ENCODE measurements at places on chromosomes 3 and 15.

DNA sequence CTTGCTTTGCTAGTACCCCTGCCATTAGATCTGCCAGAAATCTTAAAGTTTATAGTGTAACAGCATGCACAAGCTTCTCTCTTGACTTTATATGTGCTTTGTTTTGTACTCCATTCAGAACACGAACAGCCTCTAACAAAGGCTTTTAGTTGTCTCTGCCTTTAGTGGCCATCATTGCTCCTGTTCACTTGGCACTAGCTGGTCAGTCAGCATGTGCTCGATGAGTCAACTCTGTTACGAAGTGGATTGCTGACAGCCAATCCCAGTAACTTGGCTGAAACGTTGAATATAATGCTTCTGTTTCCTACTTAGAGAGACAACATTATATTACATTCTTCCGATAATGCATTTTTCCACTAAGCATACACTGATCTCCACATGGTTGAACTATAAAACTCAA is 349.2 kb downstream of the NAALADL2 start:
- DNase-seq = no peak

- no peak for DNase-seq
Measured at GRCh38 chr15:44144992-44145391, 50.1 kb downstream of the FRMD5 start.

DNA sequence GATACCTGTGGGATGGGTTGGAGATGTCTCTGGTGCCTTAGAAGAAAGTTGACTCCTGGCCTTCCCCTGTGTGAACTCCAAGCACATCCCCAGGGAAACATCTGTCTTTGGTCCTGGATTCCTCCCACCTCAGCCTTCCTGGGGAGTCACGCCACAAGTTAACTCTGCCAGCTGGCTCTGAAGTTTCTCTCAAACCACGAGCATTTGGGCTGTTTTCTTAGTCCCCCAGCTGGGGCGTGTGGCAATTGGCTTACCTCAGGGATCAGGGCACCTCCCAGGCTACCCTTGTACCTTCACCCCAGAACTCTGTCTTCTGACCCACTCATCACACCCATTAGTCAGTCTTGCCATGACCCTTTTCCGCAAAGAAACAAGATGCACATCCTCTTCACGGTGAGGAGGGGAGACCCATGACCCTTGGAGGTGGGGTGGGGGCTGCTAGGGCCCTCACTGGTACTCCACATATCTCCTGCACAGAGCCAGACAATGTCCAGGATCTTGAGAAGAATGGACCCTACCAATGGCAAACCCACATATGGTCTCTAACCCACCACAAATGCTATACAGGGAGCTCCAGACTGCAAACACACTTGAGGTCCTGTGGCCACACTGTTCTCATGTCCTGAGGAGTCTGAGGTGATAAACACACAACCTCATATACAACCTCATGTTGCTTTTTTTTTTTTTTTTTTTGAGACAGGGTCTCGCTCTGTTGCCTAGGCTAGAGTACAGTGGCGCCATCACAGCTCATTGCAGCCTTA is 3.9 kb downstream of the NEIL1 start:
- DNase-seq = no peak

GRCh38 chr15:53569751-53570480 is 189.5 kb downstream of the WDR72 start:
- DNase-seq = no peak

GRCh38 chr3:150743508-150743907 is 19.5 kb downstream of the SIAH2 start:
- DNase-seq = no peak

GRCh38 chr3:103089758-103090157 is 654.9 kb downstream of the ZPLD1 start:
- DNase-seq = no peak

DNA sequence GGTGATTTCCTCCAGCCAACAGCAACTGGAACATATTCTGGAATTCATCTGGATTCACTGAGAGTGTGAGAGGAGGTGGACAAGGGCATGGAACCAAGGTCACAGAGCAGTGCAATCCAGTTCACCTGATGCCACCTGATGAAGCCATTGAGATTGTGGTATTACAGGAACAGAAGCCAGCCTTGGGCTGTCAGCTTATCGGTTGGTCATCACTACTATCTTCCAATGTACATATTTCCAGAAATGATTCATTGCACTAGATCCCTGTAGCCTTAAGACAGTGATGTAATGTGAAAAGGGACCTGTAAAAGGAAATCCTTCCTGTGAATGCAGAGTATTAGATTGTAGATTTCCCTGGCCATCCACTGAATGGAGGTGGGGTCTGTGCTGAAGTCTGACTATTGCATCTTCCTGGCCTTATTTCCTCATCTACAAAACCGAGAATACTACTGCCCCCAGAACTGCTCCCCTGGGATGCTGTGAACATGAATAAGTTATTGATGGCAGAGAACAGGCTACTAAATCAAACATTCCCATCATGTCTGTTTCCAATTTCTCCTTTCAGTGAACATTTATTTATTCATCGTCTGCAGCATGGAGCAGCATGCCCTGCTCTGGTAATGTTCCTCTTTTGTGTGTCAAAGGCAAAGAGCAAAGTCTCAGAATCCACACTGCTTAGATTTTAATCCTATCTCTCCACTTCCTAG is 47.4 kb upstream of the TPM1 start:
- DNase-seq = no peak

DNA sequence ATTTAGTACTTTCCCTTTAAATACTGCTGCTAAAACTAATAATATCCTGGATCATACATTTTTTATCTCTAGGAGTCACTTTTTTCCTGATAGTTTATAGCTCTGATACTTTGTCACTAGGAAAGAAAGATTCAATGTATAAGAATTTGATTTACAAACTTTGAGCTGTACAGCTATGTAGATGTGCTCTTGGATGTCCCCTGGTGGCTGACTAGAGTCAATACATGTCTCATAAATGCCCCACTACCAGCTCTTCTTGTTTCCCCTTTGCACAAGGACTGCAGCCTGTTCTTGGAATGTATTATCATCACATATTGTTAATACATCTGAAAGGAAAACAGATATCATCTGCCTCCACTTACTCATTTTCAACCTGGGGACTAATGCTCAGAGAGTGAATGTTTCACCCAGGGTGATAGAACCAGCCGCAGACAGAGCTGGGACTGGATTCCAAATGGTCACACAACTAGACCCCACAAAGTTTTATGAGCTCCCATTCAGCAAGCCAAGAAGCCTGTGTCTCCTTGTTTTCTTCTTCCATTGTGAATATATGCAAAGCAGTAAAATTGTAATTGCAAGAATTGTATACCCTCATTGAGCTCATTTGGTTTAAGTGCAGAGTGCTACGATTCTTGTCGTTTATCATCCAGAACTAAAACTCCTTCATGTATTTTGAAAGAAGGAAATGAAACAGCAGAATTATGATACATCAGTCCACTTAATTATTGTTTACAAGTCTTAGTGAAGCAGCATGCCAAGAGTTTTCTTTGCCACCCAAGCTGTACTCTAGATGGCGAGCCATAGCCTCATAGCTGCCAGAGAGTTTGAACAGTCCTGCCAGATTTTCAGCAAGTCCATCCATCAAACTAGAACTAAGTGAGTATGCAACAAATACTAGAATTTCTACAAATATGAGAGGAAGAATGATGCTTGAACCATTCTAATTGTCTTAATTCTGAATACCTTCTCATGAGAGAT is 261.6 kb upstream of the LMCD1 start:
- no peak for DNase-seq

DNA sequence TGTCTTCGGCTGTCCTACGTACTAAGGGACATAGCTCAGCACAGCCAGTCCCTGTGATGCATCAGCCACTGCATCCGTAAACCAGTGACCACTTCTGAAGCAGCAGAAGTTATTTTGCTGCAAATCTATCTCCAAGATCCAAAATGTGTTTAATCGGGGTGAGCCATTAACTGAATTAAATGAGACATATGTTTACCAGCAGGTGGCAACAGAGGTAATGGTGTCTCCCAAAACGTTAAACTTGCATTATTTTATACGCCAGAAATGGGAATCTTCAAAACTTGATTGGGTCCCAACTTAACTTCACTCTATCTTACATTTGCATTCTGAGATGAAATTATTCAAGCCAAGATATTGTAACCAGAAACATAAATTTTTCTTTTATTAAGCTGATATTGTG is 75.3 kb upstream of the BOC start:
- no peak for DNase-seq

DNA sequence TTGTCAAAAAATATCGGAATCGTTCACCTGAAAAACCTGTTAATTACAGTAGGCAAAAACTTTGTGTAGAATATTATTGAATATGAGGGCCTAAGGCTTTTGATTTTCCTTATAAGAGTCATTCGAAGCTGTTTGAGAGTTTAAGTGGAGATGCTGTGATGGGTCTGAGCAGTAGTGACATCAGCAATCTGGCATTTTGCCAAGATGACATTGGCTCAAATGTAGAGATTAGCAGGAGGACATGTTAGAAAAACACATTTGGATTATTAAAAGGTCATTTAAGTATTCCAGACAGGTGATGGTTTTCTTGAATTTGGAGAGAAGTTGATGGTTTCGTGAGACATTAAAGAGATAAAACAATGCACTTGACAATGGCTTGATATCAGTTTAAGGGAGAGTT is 12.9 kb downstream of the OR5AC2 start:
- no peak for DNase-seq

- no peak for DNase-seq
Measured at GRCh38 chr3:139433089-139433488, 43.2 kb downstream of the RBP2 start.

GRCh38 chr15:48396020-48396419 is 64.8 kb downstream of the DUT start:
- DNase-seq = no peak

DNA sequence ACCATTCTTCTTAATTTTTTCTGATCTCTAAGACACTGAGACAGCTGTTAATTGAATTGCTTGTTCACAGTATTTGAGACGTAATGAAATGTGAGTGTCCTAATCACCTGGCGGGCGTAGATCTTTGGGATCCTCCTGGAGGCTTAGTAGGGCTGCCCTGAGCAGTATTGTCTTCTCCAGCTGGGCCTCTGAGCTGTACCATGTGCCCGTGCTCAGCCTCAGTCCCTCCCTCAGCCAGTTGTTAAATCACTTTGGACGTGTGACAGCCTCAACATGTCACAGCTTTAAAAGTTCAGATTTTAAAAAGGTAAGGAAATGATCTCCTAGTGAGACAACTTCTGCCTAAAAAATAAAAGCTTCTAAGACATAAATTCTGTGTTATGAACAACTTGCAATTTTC is 35.5 kb downstream of the IGF1R start:
- no peak for DNase-seq

DNA sequence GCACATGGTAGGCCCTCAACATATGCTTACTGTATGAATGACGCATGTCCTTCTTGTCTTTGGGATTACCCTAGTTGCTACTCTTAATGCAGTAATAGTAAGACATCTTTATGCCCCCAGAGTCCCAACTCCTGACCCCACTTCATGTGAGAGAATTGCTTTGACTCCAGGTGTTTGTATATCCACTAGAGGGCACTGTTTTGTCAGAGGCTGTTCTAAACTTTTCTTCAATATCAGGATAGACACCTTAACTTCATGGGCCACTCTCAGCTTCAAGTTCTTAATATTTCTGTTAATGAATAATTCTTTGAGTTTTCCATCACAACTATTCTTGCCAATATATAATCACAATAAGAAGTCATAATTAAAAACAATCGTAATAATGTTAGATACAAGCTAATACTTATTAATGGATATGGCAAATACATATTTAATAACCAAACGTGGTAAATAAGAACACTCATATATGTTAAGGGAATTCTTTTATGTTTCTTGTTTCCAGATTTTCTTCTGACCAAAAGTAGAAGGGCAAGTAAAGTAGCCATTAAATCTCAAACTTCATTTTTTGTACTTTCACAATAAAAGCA is 337.2 kb upstream of the DNAJC19 start:
- no peak for DNase-seq

DNA sequence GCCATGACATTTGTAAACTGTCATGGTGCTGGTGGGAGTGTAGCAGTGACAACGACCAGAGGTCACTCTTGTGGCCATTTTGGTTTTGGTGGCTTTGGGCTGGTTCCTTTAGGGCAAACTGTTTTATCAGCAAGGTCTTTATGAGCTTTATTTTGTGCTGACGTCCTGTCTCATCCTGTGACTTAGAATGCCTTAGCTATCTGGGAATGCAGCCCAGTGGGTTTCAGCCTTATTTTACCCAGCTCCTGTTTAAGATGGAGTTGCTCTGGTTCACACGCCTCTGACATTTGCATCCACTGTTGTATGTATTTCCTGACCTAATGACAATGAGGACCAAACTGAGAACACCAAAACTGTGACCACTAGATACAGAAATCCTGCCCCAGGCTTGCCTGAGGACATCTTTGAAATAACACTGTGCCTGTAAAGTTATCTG is 37.6 kb downstream of the RAB8B start:
- no peak for DNase-seq

- no peak for DNase-seq
Measured at GRCh38 chr15:88624156-88624970, 3.2 kb downstream of the AEN start.

GRCh38 chr15:34271493-34271892 is 46.7 kb downstream of the EMC4 start:
- no peak for DNase-seq

GRCh38 chr3:186258968-186259367 is 103.1 kb downstream of the DGKG start:
- DNase-seq = no peak

DNA sequence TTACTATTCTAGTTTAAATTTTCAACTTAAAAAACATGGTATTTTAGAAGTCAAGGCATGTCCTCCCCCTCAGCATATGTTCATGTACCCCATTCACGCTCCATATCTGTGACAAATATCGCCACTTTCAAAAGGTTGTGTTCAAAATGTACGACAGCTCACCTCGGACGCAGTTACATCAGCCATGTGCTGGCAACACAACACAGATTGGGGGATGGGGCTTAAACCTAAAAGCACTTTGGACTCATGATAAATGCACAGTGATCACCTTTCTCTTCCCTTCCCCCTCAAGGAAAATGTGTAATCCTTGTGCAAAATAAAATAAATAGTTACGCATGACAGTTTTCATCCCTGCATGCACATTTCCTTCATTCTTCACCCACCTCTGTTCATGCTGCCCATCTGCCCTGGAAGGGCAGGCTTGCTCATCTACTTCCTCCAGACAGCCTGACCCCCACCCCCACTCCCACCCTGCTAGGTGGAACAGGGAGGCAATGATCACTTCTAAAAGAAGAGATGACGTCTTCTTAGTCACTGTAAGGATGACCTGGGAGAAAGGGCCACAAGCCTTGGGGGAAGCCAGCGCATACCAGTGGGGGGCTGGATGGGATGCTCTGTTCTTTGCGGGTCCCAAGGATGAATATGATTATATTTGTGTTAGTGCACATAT is 271.4 kb upstream of the SEMA6D start:
- DNase-seq = no peak

DNA sequence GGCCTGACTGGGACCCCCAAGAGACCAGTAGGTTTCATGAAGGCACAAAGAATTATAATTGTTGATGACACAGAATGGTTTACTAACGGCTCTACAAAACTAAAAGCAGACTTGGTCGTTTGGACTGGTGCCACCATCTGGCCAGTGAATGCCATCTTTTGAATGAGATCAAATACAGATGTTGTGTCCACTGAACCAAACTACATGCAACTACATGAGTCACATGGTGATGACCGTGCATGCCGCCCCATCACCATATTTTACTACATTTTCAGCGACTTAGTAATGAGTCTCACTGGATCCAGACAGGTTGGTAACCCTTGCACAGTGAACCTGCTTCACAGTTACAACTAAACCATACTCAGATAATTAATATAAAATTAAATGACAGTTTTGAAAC is 803.3 kb downstream of the DIPK2A start:
- DNase-seq = no peak
